ENCODE measurements at places on chromosomes 12 and 14.

GRCh38 chr12:79486154-79486553, 204.6 kb downstream of the PAWR start:
- H3K4me3 ChIP-seq = no peak overlapping the region
- H3K36me3 ChIP-seq = no peaks in the 10 kb centered on the region
- H3K4me1 ChIP-seq = peaks cover 2% of the 10 kb centered on the region
- no peak overlapping the region for H3K27ac ChIP-seq
- DNase-seq = no peak

- H3K27ac ChIP-seq = no peak overlapping the region
- H3K27me3 ChIP-seq = no peaks in the 10 kb centered on the region
- H3K4me3 ChIP-seq = no peak overlapping the region
- no peaks in the 10 kb centered on the region for H3K4me1 ChIP-seq
- H3K36me3 ChIP-seq = no peaks in the 10 kb centered on the region
Measured at GRCh38 chr12:25524366-25524765, 28.7 kb downstream of the LMNTD1 start.

DNA sequence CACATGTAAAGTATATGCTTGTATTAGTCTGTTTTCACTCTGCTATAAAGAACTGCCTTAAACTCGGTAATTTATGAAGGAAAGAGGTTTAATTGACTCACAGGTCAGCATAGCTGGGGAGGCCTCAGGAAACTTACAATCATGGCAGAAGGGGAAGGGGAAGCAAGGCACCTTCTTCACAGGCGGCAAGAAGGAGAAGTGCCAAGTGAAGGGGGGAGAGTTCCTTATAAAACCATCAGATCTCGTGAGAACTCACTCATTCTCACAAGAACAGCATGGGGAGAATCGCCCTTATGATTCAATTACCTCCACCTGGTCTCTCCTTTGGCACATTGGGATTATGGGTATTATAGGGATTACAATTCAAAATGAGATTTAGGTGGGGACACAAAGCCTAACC, 229.5 kb upstream of the PLXNC1 start:
- no peak overlapping the region for H3K27ac ChIP-seq
- H3K36me3 ChIP-seq = no peaks in the 10 kb centered on the region
- DNase-seq = no peak
- no peak overlapping the region for H3K4me3 ChIP-seq
- no peaks in the 10 kb centered on the region for H3K4me1 ChIP-seq

DNA sequence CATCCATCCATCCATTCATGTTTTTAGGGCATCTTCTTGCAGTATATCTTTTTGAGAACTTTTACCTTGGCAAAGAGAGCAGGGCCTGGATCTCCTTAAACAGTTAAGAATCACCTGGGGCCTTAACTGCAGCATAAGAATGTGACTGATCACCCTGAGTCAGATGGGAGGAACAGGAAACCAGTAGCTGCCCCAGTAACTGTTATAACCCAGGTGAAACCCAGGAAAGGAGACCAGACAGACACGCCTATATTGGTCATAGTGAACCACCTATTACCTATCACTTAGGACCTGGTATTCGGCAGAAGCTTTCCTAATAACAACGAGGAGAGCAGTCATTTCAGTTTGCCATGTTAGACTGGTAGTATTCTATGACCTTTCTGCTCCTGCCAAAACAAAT, 43.4 kb upstream of the NR2C1 start:
- DNase-seq = peak; percentile 45
- H3K4me1 ChIP-seq = peaks cover 2% of the 10 kb centered on the region
- H3K27me3 ChIP-seq = no peaks in the 10 kb centered on the region
- no peak overlapping the region for H3K4me3 ChIP-seq

DNA sequence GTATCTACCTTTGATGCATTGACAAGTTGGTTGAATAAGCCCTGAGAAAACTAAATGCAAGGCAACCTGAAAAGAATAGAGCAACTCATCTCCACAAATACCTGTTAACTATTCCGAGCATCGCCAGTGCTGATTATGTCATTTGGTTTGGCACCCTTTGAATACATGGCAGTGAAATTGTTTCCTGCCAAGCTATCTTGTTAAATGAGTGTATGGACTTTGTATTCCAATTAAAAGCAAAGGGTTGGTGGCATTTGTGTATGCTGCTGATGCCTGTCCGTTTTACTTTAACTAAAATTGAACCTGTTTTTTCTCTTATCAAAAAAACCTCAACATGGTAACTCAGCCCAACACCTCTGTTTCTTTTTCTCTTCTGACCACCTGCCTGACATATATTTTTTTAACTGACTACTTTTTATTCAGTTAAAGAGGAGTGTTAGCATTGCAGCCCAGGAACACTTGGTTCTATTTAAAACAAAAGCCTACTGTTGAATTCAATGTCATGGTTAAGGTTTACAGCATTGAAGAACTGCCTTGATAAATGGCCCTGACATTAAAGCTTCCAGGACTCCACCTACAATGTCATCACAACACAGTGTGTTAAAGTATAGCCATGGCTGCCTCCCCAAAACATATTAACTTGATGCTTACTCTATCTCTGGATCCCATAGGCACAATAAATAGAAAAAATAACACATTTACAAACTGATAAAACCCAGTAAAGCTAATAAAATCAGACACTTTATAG, 838.3 kb upstream of the NOVA1 start:
- H3K27me3 ChIP-seq = no peaks in the 10 kb centered on the region
- H3K4me3 ChIP-seq = no peak overlapping the region
- no peaks in the 10 kb centered on the region for H3K4me1 ChIP-seq
- H3K27ac ChIP-seq = no peak overlapping the region

GRCh38 chr12:52121824-52122539, 42.5 kb downstream of the SMIM41 start:
- H3K27ac ChIP-seq = no peak overlapping the region
- peak overlapping the region; percentile 50 for H3K4me3 ChIP-seq
- DNase-seq = peak; percentile 89
- H3K36me3 ChIP-seq = no peaks in the 10 kb centered on the region

DNA sequence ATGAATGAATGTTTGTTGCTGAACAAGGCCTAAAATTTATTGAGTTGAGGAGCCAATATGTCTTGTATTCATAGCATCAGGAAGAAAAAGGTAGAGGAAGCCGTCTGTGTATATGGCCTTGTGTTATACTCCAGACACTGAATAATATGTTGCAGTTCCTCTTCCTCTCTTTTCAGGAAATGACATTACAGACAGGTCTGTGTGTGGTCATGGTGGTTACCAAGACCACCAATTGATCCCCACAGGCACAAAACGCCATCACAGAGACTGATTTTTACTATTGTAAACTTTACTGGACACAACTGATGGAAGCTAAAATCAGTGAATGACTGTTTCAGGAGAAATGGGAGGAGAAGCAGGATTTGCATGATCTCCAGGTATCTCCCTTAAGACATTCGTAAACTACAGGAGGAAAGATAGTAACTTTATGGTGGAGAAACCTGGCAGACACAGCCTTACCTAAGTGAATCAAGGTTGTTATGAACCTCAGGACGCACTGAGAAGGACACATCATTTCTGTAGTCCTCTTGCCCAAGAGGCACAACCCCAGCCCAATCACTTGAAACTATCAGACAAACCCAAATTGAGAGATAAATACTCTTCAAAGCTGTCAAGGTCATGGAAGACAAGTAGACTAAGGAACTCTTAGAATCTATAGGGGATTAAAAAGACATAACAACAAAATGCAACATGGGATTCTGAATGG, 334.1 kb upstream of the RGS6 start:
- H3K27me3 ChIP-seq = no peaks in the 10 kb centered on the region
- no peak overlapping the region for H3K27ac ChIP-seq
- no peaks in the 10 kb centered on the region for H3K4me1 ChIP-seq
- no peak for DNase-seq
- peaks cover 21% of the 10 kb centered on the region for H3K36me3 ChIP-seq
- no peak overlapping the region for H3K4me3 ChIP-seq

- no peak overlapping the region for H3K4me3 ChIP-seq
- no peaks in the 10 kb centered on the region for H3K4me1 ChIP-seq
- H3K36me3 ChIP-seq = no peaks in the 10 kb centered on the region
- H3K27me3 ChIP-seq = no peaks in the 10 kb centered on the region
- H3K27ac ChIP-seq = no peak overlapping the region
Measured at GRCh38 chr12:120662879-120663278, 22.5 kb downstream of the CABP1 start.

DNA sequence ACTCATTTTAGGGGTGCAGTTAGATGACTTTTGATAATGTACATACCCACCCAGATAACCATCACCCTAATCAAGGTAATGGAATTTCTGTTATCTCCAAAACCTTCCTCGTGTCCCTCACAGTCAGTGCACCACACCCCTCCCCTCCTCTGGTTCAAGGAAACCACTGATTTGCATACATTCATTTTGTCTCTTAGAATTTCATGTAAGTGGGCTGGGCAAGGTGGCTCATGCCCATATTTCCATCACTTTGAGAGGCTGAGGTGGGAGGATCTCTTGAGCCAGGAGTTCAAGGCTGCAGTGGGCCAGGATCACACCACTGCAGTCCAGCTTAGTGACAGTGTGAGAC, 15.7 kb downstream of the ADIPOR2 start:
- no peak for DNase-seq
- no peak overlapping the region for H3K4me3 ChIP-seq
- peaks cover 9% of the 10 kb centered on the region for H3K36me3 ChIP-seq
- H3K27ac ChIP-seq = no peak overlapping the region
- H3K27me3 ChIP-seq = no peaks in the 10 kb centered on the region
